ENCODE measurements at places on chromosomes 4 and X. TPM values are rescaled to one million over a fixed set of nuclear protein-coding genes. Genes with fewer than 3 reads are reported as not detected.

GRCh38 chr4:158729716-158730559 is 6.7 kb upstream of the PPID start:
- H3K4me1 ChIP-seq = peaks cover 6% of the 10 kb centered on the region
- no peak overlapping the region for H3K4me3 ChIP-seq
- peaks cover 35% of the 10 kb centered on the region for H3K27me3 ChIP-seq
- DNase-seq = peak; percentile 39

GRCh38 chr4:136985683-136986082 is 546.6 kb downstream of the PCDH18 start:
- DNase-seq = no peak
- H3K27ac ChIP-seq = no peak overlapping the region

RADX gene
- 17.4 TPM for total RNA-seq

- peak overlapping the region; percentile 19 for H3K27ac ChIP-seq
- peak overlapping the region; percentile 90 for H3K4me3 ChIP-seq
- peaks cover 15% of the 10 kb centered on the region for H3K36me3 ChIP-seq
- no peak for DNase-seq
- H3K4me1 ChIP-seq = peaks cover 16% of the 10 kb centered on the region
These were observed 1.2 kb upstream of the EBP start for GRCh38 chrX:48520455-48520854.

- no peaks in the 10 kb centered on the region for H3K4me1 ChIP-seq
- DNase-seq = no peak
- H3K4me3 ChIP-seq = no peak overlapping the region
- H3K36me3 ChIP-seq = no peaks in the 10 kb centered on the region
- peaks cover 35% of the 10 kb centered on the region for H3K27me3 ChIP-seq
These were observed 5.5 kb downstream of the INPP4B start for GRCh38 chr4:142840516-142841123.

- no peaks in the 10 kb centered on the region for H3K27me3 ChIP-seq
- H3K36me3 ChIP-seq = peaks cover 12% of the 10 kb centered on the region
- peak overlapping the region; percentile 17 for H3K4me3 ChIP-seq
- no peak for DNase-seq
These were observed 13.4 kb downstream of the KLF3 start for GRCh38 chr4:38677441-38677840.

GRCh38 chr4:156336511-156336910 is 382.8 kb upstream of the CTSO start:
- DNase-seq = no peak
- H3K36me3 ChIP-seq = no peaks in the 10 kb centered on the region
- no peaks in the 10 kb centered on the region for H3K4me1 ChIP-seq
- H3K27me3 ChIP-seq = no peaks in the 10 kb centered on the region
- H3K27ac ChIP-seq = peak overlapping the region; percentile 41

GABRG1 gene
- total RNA-seq = not detected

MAGEB1 gene
- not detected for total RNA-seq

DNA sequence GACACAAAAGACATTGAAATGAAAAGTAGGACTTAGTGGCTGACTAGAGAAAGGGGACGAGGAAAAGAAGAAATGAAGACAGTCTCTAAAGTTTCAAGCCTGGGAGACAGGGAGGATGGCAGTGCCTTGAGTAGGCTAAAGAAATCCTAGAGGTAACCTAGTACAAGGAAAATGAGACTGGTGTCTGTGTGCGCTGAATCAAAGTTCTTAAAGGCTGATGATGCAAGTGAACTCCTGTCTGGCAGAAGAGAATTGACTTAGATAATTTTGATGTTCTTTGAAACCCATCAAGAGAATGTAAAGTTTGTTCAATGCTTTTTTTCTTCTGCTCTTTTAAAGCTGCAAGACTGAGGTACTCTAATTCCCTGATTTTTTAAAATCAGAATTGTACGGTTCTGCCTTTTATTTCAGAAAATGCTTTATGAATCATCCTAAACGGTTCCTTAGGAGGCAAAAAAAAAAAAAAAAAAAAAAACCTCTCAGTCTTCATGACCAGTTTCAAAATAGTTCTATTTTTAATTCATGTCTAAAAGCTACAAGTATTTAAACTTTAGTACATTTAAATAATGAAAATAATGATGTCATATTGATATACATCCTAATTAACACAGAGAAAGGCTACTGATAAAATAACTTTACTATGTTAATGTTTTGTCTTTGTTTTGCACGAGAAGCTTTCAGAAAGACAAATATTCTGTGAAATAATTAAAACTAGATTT is 189.8 kb downstream of the PPP3CA start:
- no peak for DNase-seq
- no peaks in the 10 kb centered on the region for H3K36me3 ChIP-seq
- H3K27me3 ChIP-seq = no peaks in the 10 kb centered on the region
- H3K4me3 ChIP-seq = no peak overlapping the region
- H3K4me1 ChIP-seq = peaks cover 33% of the 10 kb centered on the region

Measured in neural crest cell (in vitro differentiated cells).